AG09309 (cell line): ENCODE measurements at places on chromosomes 16 and 17.

- no peak for DNase-seq
Measured at GRCh38 chr16:733382-734207, 6.7 kb downstream of the HAGHL start.

DNA sequence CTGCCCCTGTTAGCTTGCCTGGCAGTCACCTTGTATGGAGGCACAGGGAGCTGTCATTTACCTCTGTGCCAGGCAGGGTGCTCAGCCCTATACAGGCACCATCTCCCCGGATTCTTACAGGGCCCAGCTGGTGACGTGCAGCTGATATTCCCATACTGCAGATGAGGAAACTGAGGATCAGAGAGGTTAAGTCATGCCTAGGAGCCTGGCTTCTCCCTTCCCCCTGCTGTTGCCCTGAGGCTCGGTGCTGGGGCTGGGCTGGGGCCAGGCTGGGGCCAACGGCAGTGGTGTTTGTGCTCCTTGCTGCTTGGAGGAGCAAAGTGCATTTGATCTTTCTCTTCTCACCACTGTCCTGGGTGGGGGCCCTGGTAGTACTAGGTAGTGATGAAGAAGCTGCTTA is 54.7 kb upstream of the IL34 start:
- DNase-seq: no peak

- DNase-seq: no peak
Measured at GRCh38 chr17:7431231-7431630, 2.6 kb downstream of the SPEM3 start.

DNA sequence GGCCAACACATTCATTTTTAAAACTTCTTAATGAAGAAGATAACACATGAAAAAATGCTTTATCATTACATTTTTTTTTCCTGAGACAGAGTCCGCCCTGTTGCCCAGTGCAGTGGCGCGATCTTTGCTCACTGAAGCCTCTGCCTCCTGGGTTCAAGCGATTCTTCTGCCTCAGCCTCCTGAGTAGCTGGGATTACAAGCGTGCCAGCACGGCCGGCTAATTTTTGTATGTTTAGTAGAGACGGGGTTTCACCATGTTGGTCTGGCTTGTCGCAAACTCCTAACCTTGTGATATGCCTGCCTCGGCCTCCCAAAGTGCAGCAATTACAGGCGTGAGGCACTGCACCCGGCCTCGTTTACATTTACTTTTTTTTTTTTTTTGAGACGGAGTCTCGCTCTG is 13.2 kb downstream of the HBQ1 start:
- no peak for DNase-seq

GRCh38 chr16:9039210-9039609 is 52.2 kb upstream of the HAPSTR1 start:
- DNase-seq: no peak

DNA sequence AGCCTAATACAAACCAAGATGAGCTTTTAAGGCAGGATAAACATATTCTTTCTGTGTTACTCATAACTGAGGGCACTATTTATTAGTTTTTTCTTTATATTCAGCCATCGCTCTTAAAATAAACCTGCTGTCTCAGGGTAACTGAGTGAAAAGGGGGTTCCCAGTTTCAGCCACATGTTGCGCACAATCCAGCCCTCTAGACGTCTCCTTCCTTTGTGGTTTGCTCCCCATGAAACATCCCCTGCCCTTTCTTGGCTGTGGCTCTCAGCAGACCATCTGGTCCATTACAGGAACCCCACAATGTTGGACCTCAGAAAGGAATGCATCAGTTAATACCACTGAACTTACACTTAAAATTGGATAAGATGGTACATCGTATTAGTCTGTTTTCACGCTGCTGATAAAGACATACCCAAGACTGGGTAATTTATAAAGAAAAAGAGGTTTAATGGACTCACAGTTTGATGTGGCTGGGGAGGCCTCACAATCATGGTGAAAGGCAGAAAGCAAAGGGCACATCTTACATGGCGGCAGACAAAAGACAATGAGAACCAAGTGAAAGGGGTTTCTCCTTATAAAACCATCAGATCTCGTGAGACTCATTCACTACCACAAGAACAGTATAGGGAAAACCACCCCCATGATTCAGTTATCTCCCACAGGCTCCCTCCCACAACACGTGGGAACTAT is 12.6 kb upstream of the IL21R start:
- no peak for DNase-seq

- no peak for DNase-seq
Measured at GRCh38 chr16:52466994-52467393, 79.9 kb downstream of the TOX3 start.

DNA sequence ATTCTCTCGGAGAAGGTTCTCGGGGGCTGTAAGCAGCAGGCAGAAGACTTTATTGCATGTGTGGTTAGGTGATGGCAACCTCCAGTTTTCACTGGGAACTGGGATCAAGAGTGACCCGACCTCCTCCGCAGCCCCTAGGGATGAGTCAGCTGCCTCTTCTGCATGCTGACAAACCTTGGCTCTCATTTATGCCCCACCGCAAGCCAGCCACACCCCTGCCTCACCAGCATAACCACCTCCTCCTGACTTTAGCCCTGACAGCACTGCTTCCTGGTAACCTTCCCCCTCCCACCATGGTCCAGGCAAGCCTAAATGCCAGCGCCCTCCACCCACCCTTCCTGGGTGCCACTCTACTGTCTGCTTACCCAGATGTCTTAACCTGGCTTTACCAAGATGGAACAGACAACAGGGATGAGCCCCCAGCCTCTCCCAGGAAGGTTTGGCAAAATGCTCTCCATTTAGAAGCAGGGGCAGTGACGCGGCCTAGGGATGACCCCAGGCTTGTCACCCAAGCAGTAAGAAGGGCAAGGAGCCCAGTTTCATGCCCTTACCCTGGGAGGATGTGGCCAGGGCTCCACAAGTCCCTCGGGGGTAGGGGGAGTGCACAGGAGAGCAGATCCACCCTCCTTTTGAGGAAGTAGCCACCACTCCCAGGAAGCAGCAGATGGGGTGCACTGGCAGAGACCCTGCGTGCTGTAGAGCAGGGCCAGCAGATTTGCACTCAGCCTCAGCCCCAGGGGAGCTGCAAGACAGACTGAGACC is 73.5 kb downstream of the GOSR1 start:
- no peak for DNase-seq

DNA sequence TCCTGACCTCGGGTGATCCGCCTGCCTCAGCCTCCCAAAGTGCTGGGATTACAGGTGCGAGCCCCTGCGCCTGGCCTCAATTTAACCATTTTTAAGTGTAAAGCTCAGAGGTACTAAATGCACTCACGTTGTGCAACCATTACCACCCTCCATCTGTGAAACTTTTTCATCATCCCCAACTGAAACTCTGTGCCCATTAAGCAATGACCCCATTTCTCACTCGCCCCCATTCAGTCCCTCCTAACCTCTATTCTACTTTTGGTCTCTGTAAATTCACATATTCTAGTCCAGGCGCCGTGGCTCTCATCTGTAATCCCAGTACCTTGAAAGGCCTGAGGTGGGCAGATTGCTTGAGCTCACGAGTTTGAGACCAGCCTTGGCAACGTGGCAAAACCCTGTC is 8.3 kb upstream of the SPNS3 start:
- no peak for DNase-seq

DNA sequence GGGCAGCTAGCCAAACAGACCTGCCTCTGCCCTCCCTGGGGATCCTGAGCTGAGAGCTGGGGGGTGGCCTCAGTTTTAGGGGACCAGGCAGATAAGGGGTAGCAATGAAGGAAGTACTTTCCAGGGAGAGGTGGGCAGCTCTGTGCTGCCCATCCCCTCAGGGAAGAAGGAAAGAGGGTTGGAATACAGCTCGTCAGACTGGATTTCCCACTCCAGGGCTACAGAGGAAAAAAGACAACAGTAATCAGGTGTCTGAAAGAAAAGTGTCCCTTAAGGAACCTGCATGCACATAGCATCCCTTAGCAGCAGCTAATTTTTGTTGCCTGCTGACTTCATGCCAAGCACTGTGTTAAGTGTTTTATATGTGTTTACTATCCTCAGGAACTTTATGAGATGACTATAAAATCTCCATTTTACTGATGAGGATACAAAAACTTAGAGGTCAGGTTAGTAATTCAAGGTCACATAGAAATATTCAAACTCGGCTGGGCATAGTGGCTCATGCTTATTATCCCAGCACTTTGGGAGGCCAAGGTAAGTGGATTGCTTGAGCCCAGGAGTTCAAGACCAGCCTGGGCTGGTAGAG is 3.2 kb upstream of the MRPL58 start:
- no peak for DNase-seq
